Muscle of leg (tissue), 16 donors: ENCODE measurements at places on chromosomes 13 and 19. TPM values are rescaled to one million over a fixed set of nuclear protein-coding genes. Genes with fewer than 3 reads are reported as not detected.

The ASPDH gene
- not detected for total RNA-seq

DNA sequence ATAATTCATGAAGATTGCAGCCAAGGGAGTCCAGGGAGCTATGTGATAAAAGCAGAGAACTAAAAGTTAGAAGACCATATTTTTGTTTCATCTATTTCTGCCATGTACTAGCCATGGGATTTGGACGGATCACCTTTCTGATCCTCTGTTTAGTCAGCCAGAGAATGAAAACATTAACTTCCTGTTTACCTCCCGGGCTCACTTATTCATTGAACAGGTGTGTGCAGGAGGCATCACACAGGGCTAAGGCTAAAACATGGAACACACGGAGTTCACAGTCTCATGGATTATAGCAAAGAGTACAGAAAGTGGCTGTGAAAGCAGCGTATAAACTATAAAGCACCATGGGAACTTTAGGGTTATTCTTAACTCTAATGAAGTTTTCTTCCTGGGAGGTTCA lies 96.8 kb downstream of the GPR12 start:
- no peaks in the 10 kb centered on the region for H3K36me3 ChIP-seq
- DNase-seq = no peak
- no peak overlapping the region for H3K27ac ChIP-seq
- H3K4me1 ChIP-seq = no peaks in the 10 kb centered on the region
- H3K27me3 ChIP-seq = no peaks in the 10 kb centered on the region
- no peak overlapping the region for H3K4me3 ChIP-seq

- peaks cover 2% of the 10 kb centered on the region for H3K4me1 ChIP-seq
- H3K36me3 ChIP-seq = no peaks in the 10 kb centered on the region
- H3K27me3 ChIP-seq = no peaks in the 10 kb centered on the region
These were observed 413.1 kb upstream of the ARGLU1 start for GRCh38 chr13:106981051-106981450.

DNA sequence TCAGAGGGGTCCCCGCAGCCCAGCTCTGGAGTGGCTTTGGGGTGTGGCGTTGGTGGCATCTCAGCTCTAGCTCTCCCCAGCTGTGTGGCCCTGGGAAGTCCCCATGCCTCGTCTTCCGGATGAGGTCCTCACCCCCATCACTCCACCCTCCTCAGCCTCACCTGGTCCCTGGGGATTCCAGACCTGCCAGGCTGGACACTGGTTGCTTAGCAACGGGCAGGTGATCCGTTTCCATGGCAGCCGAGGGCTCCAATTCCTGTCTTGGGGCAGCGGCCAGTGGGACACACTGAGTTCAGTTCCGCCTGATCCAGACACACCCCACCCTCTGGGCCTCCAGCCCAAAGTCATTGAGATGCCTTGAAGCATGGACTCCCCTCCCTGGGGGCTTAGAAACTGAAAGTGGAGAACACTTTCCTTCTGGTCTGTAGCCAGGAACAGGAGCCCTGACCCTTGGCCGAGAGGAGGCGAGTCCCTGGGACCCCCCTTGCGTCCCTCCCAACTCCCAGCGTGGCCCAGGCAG lies 7.7 kb upstream of the MISP start:
- no peak overlapping the region for H3K27ac ChIP-seq
- peak; percentile 88 for DNase-seq

The OSCAR gene
- total RNA-seq = 0.09 TPM

DNA sequence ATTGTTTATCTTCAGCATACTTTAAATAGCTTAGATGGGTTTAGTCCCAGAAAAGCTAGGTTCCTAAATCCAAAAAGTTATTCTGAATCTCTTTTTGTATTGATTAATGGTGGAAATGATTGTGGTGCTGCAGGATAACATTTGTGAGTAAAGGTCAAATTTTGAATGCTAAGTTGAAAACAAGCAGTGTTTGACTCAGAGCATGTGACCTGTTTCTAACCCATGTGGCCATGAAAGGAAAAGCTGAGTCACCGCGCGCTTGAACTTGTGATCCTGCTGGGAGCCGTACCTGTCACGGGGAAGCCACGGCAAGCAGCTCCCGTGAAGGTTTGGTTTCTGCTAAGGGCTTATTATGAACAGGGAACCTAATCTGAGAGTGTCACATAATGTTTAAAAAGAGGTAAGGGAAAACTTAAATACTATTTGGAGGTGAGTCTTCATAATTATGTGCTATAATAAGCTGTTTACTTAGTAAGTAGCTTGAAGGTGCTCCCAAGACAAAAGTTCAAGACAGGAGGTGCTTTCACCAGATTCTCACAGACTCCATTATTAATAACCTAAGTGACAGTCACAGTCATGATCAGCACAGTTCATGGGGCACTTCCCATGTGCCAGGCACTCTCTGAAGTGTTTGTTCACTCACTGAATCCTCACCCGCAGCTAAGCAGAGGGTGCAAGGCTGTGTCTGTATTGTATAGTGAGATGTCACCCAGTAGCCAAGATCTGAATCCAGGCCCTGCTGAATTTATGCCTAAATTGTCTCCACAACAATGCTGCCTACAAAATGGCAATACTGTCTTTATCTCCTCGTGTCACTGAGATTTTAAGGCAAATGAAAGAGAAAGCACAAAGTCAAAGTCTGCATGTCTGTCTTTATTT lies 286.5 kb downstream of the MYO16 start:
- H3K36me3 ChIP-seq = no peaks in the 10 kb centered on the region
- peak; percentile 91 for DNase-seq
- peaks cover 3% of the 10 kb centered on the region for H3K4me1 ChIP-seq
